ENCODE measurements at places on chromosomes 1 and 21.

GRCh38 chr1:153953859-153954365, 4.5 kb downstream of the CRTC2 start:
- no peak for DNase-seq

DNA sequence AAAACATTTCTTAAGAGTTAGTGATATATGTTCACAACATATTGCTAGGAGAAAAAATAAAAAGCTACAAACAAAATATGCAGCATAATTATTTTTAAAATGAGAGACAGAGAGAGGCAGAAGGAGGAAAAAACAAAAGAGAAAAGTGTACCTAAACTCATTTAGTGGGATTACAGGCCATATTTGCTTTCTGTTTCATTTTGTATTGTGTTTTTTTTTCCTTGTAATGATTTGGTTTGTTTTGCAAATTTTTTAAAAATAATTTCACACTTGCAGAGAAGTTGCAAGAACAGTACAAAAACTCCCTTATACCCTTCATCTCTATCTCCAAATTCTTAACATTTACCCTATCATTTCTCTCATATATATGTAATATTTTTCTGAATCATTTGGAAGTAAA, 65.0 kb downstream of the LBR start:
- DNase-seq = no peak

DNA sequence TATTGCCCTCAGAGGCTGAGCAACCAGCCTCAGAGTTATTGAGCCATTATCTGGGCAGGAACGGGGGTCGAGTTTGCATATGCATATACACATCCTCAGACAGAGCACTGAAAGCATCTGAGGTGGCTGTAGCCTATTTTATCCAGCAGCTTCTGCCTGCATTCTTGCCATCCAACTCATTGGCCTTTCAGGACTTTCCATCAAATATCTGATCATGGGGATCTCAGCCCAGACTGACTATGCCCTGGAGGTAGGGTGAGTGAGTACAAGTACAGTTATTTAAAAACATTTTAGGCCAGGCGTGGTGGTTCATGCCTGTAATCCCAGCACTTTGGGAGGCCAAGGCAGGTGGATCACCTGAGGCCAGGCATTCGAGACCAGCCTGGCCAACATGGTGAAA, 1.8 kb upstream of the MTF1 start:
- DNase-seq = no peak

- no peak for DNase-seq
Measured at GRCh38 chr1:54608566-54609230, 14.6 kb downstream of the FAM151A start.

DNA sequence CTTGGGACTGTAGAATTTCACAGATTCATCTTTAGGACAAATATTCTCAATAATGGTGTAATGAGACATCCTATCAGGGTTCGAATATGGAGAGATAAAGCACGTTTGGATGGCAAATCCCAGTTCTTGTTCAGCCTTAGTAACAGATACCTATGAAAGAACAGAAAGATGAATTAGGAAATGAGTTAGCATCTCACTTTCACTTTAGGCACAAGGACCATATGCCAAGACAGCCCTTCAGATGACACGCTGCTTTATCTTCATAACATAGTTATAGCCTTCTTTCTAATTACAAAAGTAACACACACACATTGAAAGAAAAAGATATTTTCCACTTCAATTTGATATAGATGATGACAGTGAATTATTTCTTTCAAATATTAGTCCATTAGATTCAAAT, 173.6 kb downstream of the TGFBR3 start:
- DNase-seq = no peak

Data from hypothalamus (tissue), 51 donors.